Fibroblast of lung (primary cell): ENCODE measurements at places on chromosomes 13 and 19.

- no peak for DNase-seq
Measured at GRCh38 chr13:30567072-30567471, 50.6 kb upstream of the USPL1 start.

GRCh38 chr19:47790398-47790814 lies 11.9 kb downstream of the SELENOW start:
- DNase-seq: peak; percentile 54

- DNase-seq: no peak
Measured at GRCh38 chr19:29318581-29318980, 105.6 kb upstream of the UQCRFS1 start.

- DNase-seq: no peak
Measured at GRCh38 chr13:69601661-69602060, 506.0 kb upstream of the ATXN8OS start.

DNA sequence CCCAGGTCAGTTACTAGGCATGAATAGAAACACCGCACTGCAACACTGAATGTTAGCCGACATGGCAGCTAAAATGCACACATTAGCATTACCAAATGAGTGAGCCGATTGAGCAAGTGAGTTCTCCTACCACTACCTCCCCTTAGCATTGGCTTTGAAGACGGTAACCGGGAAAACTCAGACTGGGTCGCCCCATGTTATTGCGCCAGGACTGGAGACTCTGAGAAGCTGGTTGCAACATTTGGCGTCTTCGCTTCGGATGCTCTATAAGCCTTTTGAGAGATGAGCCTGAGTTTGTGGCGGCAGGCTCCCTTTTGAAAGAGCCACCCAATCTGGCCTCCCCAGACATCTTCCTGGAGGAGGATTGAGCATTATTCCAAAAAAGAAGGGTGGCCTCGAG lies 68.5 kb upstream of the POMP start:
- no peak for DNase-seq

GRCh38 chr19:43895727-43896308 lies 39.3 kb downstream of the ZNF45 start:
- no peak for DNase-seq

- peak; percentile 83 for DNase-seq
Measured at GRCh38 chr13:79435561-79435990, 29.5 kb upstream of the RBM26 start.

DNA sequence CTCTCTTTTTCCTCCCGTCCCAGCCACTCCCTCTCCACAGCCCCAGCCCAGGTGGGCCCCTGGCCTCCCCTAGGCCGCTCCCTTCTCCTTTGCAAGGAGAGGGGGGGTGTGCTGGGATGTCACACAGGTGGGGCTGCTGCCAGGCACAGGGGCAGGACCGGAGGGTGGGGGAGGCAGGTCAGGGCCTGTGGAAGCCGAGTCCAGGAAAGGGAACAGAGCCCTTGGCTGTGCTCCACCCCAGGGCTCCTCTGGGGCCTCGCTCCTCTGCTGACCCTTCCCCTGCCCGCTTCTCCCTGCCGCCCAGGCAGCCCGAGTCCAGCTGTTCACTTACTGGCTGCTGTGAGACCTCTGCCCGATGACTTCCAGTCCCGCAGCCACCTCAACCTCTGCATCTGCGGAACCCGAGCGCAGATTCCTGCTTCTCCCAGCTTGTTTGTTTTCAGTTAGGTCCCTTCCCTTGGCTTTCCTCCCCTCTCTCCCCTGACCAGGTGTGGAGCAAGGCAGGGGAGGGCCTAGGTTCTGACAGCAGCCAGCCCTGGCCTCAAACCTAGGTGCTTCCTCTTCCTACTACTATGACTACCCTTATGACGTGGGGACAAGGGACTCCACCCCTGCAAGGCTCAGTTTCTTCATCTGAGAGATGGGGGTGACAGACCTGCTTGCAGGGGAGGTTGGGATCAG lies 850 bp upstream of the KLK11 start:
- no peak for DNase-seq

DNA sequence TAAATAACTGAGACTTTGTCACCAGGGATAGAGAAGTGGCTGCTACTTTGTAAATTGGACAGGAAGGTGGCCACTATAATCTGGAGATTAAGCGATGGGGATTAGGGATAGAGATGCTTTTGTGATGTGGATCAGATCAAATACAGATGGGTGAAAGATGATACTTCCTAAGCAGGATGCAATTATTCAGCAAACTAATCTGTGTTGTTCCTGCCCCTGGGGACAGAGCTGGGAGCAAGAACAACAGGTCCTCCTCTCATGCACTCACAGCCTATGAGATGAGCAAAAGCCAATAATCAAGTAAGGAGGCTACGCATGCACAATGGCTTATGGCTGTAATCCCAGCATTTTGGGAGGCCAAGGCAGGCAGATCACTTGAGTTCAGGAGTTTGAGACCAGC lies 4.6 kb downstream of the RGL3 start:
- DNase-seq: no peak
